ENCODE measurements at places on chromosomes 2 and 18.
A peak's percentile ranks its signal among the peaks of the same experiment; 100 is the strongest.

DNA sequence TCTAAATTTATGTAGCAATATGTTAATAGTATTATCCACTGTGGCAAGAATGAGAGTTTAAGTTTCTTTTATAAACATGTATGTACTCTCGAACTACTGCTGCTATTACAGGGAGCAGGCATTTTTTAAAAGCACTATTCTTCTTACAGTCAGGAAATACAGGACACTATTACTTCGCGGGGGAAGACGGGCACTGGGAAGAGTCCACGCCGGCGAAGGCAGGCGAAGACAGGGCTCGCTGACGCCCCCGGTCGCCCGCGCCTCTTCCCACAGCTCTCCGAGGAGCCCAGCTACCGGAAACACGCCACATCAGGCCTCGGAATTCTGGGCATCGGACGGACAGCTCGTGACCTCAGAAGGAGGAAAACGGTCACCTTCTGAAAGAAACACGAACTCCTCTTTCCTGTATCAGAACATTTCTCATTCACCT is 90.2 kb downstream of the FAM161A start:
- no peak for DNase-seq

DNA sequence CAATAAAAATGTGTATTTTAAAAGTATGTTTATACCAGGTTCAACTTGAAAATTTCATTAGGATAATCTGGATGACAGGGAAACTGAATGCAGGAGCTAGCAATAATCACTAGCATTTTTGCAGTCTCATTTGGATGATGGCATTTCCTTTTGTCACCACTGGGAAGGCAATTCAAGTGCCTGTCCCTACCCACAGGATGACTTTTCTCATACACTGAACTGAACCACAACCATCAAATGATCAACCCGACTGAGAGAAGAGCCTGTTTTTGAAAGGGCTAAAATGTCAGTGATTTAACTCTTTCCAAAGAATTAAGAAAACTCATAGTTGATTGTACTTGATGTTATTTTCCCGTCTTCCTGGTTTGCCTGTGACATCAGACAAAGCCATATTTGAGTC is 115.0 kb downstream of the FAM124B start:
- DNase-seq, result no peak

DNA sequence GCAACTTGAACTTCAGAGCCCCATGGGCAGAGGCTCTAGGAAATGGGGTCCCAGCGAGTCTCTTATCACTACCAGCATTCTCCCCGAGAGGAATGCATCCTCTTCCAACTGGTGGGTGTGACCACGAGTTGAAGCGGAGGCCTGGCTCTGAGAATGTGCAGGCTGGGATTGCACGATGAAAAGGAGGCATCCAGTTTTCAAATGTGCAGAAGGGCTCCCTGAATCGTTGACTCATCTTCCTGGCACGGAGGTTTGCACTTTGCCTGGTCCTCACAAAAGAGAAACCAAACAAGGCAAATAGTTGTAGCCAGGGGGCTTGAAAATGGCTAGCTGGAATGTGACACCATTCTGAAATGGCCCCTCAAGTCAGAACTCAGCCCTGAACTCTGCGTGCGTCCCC is 216.7 kb downstream of the GLI2 start:
- DNase-seq, result no peak

DNA sequence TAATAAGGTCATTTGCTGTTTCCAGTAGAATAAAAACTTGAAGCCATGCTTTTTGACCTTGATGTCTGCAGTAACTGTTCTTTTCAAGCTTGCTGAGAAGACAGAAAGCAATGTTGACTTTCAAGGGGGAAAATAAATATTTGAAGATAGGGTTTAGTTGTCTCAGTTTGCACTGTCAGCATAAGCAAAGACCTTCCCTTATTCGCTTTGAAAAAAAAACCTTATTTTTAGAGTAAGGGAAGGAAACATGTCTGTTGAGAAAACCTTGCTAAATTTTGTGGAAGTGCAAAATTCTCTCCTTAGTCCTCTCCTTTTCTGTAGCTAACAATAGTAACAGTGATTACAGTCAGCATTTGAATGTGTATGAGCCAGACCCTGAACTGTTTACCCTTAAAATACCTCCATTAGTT is 43.1 kb downstream of the MAP4K4 start:
- DNase-seq, result no peak

GRCh38 chr2:190053426-190053825 is 9.1 kb downstream of the MSTN start:
- no peak for DNase-seq

GRCh38 chr18:71899707-71900472 is 644.3 kb downstream of the CBLN2 start:
- no peak for DNase-seq

- DNase-seq, result peak; percentile 86
Observed at GRCh38 chr2:88865801-88866371, 174.4 kb downstream of the RPIA start.

GRCh38 chr2:59824314-59824713 is 729.1 kb downstream of the BCL11A start:
- no peak for DNase-seq

DNA sequence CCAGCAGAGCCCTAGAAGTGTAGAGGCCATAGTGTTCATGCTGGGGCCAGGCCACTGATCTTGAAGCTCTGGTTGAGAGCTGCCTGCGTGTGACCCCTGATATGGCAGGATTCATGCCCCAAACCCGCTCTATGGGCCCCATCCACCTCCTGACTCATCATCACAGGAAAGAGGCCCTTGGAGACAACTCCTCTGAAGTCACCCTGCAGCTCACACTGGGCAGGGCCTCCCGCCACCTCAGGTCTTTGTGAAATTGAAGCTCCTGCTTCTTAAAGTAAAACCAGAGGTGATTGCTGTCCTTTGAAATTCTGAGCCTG is 12.0 kb upstream of the TUBB6 start:
- DNase-seq, result no peak

DNA sequence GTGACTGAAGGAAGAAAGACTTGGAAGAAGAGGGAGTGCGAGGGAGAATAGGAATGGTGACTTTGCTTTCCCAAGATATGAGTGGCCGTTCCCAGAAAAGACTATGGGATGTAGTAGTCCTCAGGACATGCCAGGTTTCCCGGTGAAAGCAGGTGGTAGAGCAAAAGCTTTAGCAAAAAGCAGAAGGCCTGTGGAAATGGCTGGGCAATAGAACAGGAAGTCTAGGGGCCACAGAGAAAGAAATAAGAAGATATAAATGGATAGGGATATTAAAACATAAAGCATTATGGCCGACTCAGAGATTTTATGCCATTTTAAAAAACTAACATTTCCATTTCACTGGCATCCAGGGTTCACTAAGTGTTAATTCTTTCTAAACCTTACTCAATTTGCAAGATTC is 1.2 kb upstream of the SERPINB13 start:
- no peak for DNase-seq

GRCh38 chr2:42474765-42475454 is 18.9 kb downstream of the KCNG3 start:
- DNase-seq, result peak; percentile 14

- no peak for DNase-seq
Observed at GRCh38 chr2:12555012-12555645, 161.6 kb upstream of the TRIB2 start.

- DNase-seq, result no peak
Observed at GRCh38 chr2:130813722-130814121, 23.0 kb upstream of the ARHGEF4 start.

DNA sequence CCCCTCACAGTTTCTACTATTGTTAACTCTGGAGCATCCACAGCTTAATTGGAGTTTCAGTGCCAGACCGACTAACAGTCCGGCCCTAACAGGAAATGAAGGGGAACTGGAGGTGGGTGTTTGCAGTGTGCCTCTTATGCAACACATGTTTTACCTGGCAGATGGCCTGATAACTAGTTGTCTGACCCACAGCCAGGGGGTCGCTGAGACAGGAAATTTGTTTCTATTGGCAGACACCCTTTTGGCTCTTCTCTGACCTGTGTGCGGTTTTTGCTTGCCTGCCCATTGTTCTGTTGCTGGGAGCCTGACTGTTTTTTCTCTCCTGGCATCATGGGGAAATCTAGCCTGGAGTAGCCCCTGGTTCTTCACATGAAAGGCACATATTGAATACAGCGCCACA is 1329.8 kb downstream of the DSC3 start:
- no peak for DNase-seq

DNA sequence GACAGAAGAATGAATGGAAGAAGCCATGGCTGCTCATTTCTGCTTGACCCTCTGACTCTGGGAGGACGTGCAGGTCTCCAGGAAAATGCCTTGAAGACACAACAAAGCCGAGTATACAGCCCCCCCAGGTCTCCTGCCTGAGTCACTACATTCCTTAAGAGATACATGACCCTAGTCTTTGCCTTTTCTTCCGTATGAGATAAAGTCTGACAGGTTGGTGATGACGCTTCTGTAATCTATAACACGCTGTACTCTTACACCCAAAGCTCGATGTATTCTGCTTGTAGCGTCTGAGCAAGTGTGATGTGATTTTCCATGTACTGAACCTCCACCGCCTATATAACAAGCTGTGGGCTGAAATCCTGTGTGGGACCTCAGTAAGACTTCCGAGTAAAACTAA is 77.3 kb downstream of the KCTD1 start:
- DNase-seq, result no peak

- no peak for DNase-seq
Observed at GRCh38 chr2:236862526-236862925, 223.2 kb upstream of the COPS8 start.

GRCh38 chr2:144516981-144517865 is 2.7 kb downstream of the ZEB2 start:
- DNase-seq, result peak; percentile 64

- DNase-seq, result no peak
Observed at GRCh38 chr2:147607379-147607778, 237.4 kb upstream of the ACVR2A start.

GRCh38 chr2:190794377-190794776 is 86.2 kb upstream of the GLS start:
- no peak for DNase-seq

- DNase-seq, result peak; percentile 64
Observed at GRCh38 chr2:7867867-7868266, 814.0 kb upstream of the ID2 start.

- peak; percentile 79 for DNase-seq
Observed at GRCh38 chr2:113965644-113966043, 75.8 kb downstream of the ACTR3 start.

GRCh38 chr2:27735263-27735904 is 36.1 kb upstream of the MRPL33 start:
- no peak for DNase-seq

DNA sequence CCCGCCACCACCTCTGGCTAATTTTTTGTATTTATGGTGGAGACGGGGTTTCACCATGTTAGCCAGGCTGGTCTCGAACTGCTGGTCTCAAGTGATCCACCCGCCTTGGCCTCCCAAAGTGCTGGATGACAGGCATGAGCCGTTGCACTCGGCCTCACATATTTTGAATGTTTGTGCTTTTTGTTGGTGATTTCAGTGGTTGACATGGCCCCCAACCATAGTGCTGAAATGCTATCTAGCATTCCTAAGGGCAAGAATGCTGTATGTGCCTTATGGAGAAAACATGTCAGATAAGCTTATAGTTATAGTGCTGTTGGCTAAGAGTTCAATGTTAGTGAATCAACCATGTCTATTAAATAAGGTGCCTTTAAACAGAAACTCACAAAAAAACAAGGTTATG is 8.9 kb downstream of the ZAP70 start:
- DNase-seq, result no peak

DNA sequence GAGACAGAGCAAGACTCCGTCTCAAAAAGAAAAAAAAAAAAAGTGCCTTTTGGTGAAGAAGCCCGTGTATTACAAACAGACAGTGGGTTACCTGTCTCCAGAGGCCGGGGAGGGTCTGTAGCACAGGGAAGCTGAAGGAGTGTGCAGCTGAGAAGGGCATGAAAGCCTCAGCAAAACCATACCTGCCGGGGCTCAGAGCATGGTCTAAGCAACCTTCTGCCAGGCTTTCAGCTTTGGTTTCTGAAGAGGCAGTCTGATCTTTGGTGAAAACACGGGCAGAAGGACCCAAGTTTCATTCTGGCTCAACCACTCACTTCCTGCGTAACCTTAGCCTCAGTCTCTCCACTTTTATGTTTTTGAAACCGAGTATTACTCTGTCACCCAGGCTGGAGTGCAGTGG is 21.5 kb downstream of the SH2D6 start:
- no peak for DNase-seq

- DNase-seq, result peak; percentile 51
Observed at GRCh38 chr2:241218131-241219029, 29.9 kb downstream of the ANO7 start.

DNA sequence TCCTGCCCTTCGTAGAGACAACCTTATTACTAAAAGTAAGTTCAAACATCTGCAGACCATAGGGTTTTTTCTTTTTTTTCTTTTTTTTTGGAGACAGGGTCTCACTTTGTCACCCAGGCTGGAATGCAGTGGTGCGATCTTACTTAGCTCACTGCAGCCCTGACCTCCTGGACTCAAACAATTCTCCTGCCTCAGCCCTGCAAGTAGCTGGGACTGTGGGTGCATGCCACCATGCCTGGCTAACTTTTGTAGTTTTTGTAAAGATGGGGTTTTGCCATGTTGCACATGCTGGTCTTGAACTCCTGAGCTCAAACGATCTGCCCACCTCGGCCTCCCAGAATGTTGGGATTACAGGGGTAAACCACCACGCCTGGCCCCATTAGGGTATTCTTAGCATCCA is 32.4 kb downstream of the HADHA start:
- no peak for DNase-seq

DNA sequence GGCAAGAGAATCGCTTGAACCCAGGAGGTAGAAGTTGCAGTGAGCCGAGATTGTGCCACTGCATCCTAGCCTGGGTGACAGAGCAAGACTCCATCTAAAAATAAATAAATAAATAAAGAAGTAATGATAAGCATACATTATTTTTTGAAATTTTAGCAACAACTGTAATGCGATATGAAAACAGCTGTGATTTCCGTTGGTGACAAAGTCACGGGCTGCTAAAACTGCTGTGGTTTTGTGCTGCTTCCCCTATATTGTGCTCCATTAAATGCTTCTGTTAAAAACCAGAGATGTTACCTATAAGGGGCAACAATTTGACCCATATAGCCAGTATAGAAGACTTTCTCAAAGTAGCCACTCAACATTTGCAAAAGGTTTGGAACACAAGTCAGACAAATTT is 8.3 kb downstream of the TRIM54 start:
- peak; percentile 78 for DNase-seq

DNA sequence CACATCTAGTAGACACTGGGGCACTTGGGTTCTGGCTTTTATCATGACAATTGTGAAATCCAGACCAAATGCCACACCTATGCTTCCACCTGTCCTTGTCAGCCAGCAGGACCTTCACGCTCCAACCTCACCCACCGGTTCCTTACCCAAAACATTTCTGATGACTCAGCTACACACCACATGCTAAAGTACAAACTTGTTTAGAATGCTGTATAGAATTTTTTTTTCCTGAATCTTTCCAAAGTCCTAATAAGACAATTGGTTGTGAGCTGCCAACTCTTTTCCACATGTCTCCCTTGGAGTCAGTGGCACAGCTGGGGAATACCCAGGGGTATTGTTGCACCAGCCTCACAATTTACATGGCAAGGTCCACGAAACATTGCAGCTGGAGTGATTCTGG is 75.5 kb upstream of the LPIN2 start:
- DNase-seq, result no peak

DNA sequence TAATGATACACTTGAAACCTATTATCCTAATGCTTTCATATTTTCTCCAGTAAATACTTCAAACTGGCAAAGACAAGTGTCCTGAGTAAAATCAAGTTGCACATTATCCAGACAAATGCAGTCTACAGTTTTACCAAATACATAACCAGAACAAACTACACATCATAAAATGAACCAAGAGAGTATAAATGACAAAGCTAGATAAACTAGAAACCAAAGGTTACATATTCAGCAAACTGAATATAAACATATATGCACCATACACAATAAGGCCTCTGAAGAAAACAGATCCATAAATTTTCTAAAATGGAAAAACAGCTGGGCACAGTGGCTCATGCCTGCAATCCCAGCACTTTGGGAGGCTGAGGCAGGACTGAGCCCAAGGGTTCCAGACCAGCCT is 47.0 kb downstream of the HYCC2 start:
- no peak for DNase-seq
